ENCODE measurements at places on chromosomes 6 and 20.

GRCh38 chr6:163419413-163420288 lies 5.1 kb downstream of the QKI start:
- no peak for DNase-seq

- DNase-seq = no peak
Measured at GRCh38 chr6:1296542-1296941, 15.4 kb upstream of the FOXQ1 start.

- no peak for DNase-seq
Measured at GRCh38 chr6:133130863-133131262, 110.3 kb upstream of the EYA4 start.

GRCh38 chr6:142860498-142860897 lies 84.5 kb downstream of the HIVEP2 start:
- no peak for DNase-seq

GRCh38 chr20:32894026-32894483 lies 35.3 kb downstream of the EFCAB8 start:
- DNase-seq = no peak

DNA sequence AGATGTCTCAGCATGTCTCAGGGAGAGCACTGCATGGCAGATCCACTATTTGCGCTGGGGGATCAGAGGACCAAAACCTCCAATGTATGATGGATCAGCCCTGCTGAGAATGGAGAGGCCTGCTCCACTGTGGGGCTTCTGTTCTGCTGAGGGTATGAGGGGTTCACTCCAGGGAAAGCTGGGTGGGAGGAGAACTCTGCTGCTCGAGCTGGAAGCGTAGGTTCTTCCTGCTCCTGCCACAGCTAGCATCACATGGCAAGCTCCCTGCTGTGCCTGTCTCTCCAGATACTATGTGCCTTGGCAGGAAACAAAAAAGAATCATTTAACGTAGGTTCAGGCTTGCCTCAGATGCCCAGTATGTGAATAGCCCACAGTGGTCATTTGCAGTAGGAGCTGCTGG lies 105.8 kb downstream of the EPM2A start:
- DNase-seq = no peak

GRCh38 chr6:42569102-42570028 lies 5.5 kb downstream of the UBR2 start:
- DNase-seq = no peak

DNA sequence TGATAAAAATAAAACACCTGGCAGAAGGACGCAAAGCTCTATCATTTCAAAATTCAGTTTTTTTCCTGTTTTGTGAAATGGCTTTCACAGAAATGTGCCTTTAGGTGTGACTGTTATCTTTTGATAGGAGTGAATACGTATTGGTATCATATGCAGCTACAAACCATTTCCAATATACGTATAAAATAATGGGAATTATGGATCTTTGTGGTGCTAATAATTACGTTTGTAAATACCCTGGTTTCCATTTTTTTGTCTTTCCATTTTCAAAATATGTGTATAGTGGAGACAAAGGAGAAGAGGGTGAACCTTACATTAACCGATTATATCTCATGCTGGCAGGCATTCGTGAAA lies 108.7 kb upstream of the GMDS start:
- no peak for DNase-seq

DNA sequence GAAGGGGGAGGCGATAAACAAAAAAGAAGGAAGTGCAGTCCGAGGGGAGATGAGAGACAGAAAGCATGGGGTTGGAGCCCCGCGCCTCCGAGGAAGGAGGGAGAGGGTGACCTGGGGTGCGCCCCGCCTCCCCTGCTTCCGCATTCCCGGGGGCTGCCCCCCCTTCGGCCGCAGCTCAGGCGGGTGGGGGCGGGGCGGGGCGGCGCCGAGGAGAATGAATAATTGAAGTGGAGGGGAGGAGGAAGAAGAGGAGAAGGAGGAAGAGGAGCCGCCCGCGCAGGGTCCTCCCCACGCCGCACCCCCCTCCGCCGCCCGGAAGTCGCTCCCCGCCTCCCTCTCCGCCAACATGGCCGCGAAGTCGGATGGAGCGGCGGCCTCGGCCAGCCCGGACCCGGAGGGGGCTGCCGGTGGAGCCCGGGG lies at the start of gene XKR7:
TSS of gene XKR7 (plus strand) at position 322 of the 420 bp plus-strand sequence. CDS start at position 347, 25 bp downstream.
- DNase-seq = no peak

DNA sequence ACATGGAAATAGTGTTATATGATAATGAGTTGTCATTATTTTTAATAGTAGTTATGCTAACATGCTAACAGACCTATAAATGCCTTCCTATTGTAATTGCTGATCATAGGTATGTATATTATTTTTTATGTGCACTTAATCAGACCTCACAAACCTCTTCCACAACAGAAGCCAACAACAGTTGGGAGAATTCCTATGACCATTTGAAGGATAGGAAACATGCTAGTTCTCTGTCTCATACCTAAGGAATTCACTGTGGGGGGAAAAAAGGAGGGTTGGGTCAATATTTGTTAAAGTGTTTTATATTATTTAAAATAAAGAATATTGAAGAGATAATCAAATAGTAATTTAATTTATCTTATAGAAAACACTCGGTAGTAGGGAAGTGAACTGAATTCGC lies 990.9 kb downstream of the EPHA7 start:
- no peak for DNase-seq

DNA sequence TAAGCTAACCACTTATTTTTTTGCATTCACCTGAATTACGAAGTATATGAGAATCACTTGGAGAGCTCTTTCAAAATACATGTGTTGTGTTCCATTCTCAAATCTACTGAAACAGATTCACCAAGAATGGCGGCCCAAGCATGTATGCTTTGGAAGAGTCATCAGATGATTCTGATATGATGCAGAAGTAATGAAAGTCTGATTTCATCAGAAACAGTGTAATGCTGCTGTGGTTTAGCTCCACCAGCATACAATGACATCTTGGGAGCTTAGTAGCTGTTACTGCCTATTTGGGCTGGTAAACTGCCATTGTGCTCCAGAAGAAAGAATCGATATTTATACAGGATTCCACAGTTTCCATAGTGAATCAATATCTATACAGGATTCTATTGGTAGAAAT lies 52.9 kb downstream of the UBR2 start:
- no peak for DNase-seq

DNA sequence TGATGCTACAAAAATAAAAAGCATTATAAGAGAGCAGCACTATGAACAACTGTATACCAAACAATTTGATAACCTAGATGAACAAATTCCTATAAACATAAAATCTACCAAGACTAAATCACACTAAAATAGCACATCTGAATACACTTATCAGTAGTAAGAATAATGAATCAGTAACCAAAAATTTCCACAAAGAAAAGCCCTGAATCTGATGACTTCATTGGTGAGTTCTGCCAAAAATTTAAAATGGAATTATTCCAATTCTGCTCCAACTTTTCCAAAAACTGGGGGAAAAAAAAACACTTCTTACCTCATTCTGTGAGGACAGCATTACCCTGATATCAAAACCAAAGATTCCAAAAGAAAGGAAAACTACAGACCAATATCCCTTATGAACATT lies 206.2 kb downstream of the WDR27 start:
- DNase-seq = no peak
